Aortic smooth muscle cell (primary cell): ENCODE measurements at places on chromosomes 13 and 19. TPM values are rescaled to one million over a fixed set of nuclear protein-coding genes. Genes with fewer than 3 reads are reported as not detected.

The DZIP1 gene
- 30.0 and 31.1 TPM in 2 replicates for total RNA-seq

The PODNL1 gene
- 0.66 and 0.87 TPM in 2 replicates for total RNA-seq

The KIR2DL1 gene
- not detected in 2 replicates for total RNA-seq

The ZNF565 gene
- 5.9 and 7.1 TPM in 2 replicates for total RNA-seq

The FLT3LG gene
- total RNA-seq: 3.3 and 5.2 TPM in 2 replicates
